ENCODE measurements at places on chromosomes 1 and 21. TPM values are rescaled to one million over a fixed set of nuclear protein-coding genes. Genes with fewer than 3 reads are reported as not detected.
A peak's percentile ranks its signal among the peaks of the same experiment; 100 is the strongest.

DNA sequence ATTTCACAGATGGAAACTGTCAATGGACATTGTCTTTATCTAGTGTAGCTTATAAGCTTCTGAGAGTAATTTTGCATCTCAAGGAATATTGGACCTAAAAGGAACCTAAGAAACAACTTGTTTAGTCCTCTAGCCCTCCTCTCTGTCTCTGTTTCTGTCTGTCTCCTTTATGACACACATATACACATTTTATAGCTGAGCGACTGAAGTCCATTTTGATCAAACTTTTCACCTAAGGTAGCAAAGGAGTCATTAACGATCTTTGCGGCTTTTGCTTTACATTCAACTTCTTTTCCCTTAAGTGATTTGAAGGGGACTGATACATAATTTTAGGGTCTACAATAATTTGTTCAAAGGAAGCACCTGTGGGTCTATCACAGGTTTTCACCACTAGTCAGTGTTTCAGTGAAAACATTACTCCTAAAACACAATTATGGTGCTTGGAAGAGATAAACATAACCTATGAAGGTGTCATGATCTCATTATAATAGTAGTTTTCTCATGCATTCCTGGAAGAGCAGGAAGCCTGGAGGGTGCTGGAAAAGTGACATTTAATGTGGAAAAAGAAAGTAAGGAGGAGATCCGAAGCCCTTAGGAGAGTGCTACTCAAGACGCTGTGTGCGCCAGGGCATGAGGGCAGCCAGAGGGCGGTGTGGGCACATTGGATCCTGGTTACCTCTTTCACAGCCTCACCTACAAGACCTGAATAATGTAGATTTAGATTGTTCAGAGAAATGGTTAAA lies 248.6 kb downstream of the DNM3 start:
- H3K4me1 ChIP-seq, result no peaks in the 10 kb centered on the region
- no peak overlapping the region for H3K27ac ChIP-seq
- no peak for DNase-seq
- H3K27me3 ChIP-seq, result no peaks in the 10 kb centered on the region
- no peak overlapping the region for H3K4me3 ChIP-seq

- H3K27me3 ChIP-seq, result no peaks in the 10 kb centered on the region
- peaks cover 51% of the 10 kb centered on the region for H3K4me1 ChIP-seq
- H3K36me3 ChIP-seq, result no peaks in the 10 kb centered on the region
- H3K27ac ChIP-seq, result peak overlapping the region; percentile 46
- peak; percentile 88 for DNase-seq
These were observed 25.3 kb upstream of the PEF1 start for GRCh38 chr1:31669786-31670592.

GRCh38 chr1:43279666-43280065 lies 5.7 kb downstream of the C1orf210 start:
- no peak for DNase-seq
- H3K27ac ChIP-seq, result no peak overlapping the region
- no peaks in the 10 kb centered on the region for H3K27me3 ChIP-seq
- no peak overlapping the region for H3K4me3 ChIP-seq
- no peaks in the 10 kb centered on the region for H3K36me3 ChIP-seq

- H3K4me1 ChIP-seq, result peaks cover 37% of the 10 kb centered on the region
- H3K27me3 ChIP-seq, result no peaks in the 10 kb centered on the region
- no peaks in the 10 kb centered on the region for H3K36me3 ChIP-seq
- no peak overlapping the region for H3K4me3 ChIP-seq
- H3K27ac ChIP-seq, result no peak overlapping the region
These were observed 79.6 kb downstream of the ST3GAL3 start for GRCh38 chr1:43786960-43787359.

GRCh38 chr1:44714944-44715571 lies 15.9 kb downstream of the RNU5D-1 start:
- H3K36me3 ChIP-seq, result no peaks in the 10 kb centered on the region
- H3K4me3 ChIP-seq, result no peak overlapping the region
- peaks cover 21% of the 10 kb centered on the region for H3K4me1 ChIP-seq
- peak; percentile 69 for DNase-seq
- H3K27ac ChIP-seq, result no peak overlapping the region

- peak overlapping the region; percentile 79 for H3K27ac ChIP-seq
- H3K27me3 ChIP-seq, result no peaks in the 10 kb centered on the region
- H3K4me3 ChIP-seq, result no peak overlapping the region
- no peaks in the 10 kb centered on the region for H3K36me3 ChIP-seq
- peaks cover 18% of the 10 kb centered on the region for H3K4me1 ChIP-seq
These were observed 34.1 kb downstream of the TMCO4 start for GRCh38 chr1:19765623-19766022.

DNA sequence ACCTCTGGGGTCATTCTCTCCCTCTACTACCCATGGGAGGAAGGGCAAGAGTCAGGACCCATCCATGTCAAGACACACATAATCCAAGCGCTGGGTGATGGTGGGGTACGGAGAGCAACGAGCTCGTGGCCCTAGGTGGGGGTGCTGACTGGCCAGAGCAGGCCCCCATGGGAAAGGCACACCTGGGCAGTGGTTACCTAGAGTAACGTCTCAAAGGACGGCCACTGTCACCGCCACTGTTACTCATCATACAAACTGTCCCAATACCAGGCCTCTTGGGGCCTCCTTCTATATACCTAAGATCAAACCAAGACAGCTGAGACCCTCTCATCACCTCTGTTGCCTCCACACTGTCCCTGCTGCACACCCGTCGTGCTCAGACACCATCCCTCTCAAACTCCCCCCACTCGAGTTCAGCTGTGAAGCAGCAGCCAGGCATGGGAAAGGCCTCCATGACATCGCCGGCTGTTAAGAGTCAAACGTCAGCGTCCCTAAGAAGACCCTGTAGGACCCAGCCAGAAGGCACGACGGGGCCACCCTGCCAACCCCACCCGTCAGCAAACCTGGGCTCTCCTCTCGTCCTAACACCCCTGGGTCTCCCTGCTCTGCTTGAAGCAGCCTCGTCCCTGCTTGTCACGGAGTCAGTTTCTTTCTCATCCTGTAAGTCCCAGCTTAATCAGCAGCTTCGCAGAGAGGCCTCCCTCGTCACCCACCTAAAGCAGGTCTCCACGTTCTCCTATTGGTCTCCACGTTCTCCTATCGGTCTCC lies 15.3 kb downstream of the NPHP4 start:
- H3K27me3 ChIP-seq, result no peaks in the 10 kb centered on the region
- H3K36me3 ChIP-seq, result no peaks in the 10 kb centered on the region
- H3K4me3 ChIP-seq, result no peak overlapping the region
- DNase-seq, result no peak

DNA sequence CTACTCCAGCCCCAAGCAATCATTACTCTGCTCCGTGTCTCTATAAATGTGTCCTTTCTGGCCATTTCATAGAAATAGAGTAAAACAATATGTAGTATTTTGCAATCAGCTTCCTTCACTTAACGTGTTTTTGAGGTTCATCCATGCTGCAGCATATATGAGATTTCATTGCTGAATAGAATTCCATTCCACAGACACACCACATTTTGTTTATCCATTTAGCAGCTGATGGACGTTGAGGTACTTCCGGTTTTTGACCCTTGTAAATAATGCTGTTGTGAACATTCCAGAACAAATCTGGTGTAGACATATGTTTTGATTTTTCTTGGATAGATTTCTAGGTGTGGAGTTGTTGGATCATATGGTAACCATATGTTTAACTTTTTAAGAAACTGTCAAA lies 30.7 kb downstream of the ADAM30 start:
- H3K27me3 ChIP-seq, result no peaks in the 10 kb centered on the region
- H3K27ac ChIP-seq, result no peak overlapping the region
- no peaks in the 10 kb centered on the region for H3K4me1 ChIP-seq
- no peaks in the 10 kb centered on the region for H3K36me3 ChIP-seq
- H3K4me3 ChIP-seq, result no peak overlapping the region

DNA sequence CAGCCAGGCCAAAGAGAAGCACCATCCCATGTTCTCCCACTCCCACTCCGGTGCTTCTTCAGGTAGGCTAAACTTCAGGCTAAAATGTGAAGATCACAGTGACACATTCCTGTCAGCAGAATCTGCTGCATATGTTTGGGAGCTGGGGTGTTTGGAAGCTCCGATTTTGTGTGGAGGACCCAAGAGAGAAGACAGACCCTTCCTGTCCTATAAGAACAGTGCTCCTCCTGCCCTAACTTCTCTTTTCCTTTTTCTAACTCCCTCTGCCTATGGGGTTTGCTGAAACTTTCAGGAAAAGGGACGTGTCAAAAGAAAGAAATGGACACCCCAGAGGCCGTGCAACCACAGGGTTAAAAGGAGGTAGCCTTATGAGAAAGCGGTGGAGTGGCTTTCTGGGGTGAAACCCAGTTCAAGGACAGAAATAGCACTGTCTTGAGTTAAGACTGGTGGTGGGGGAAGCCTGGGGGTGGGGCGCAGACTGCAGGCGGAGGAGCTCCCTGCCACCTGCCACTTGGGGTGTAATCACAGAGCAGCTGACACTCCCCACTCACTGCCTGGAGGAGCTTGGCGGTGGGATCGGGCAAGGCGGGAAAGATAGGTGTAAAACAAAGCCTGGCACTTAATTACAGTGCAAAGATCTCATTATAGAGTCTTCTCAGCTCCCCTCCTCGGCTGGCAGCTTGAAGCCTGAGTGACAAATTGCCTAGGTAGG lies 645 bp upstream of the TLR5 start:
- peaks cover 17% of the 10 kb centered on the region for H3K4me1 ChIP-seq
- no peak overlapping the region for H3K27ac ChIP-seq
- H3K36me3 ChIP-seq, result no peaks in the 10 kb centered on the region
- peak; percentile 53 for DNase-seq

DNA sequence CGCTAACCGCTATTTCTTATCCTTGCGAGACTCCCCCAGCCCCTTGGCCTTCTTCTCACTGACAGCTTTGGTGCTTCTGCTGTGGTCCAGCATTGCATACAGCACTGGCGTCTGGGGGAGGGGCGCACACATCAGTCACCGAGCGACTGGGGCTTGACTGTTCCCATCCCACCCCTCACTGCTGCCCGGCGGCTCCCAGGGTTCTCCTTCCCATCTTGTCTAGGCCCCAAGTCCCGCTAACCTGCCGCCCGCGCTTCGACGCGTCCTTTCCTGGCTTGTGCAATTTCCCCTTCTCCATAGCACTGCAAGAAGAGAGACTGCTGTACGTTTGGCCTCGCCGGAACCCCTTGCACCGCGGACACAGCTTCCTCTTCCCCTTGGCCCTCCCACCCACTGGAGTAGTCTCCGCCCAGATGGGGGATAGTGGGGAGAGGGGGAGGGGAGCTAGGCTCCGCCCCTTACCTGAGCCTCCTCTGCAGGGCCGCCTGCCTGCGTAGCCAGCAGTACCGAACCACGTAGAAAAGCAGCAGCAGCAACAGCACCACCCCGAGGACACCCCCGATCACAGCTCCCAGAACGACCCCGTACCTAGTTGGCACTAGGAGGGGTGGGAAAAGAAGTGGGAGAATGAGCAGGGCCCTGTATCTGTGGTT lies 3.8 kb downstream of the MPZ start:
- DNase-seq, result no peak
- H3K4me1 ChIP-seq, result peaks cover 9% of the 10 kb centered on the region
- H3K4me3 ChIP-seq, result no peak overlapping the region
- H3K27me3 ChIP-seq, result no peaks in the 10 kb centered on the region

GRCh38 chr1:170776777-170777176 lies 112.8 kb downstream of the PRRX1 start:
- H3K27me3 ChIP-seq, result no peaks in the 10 kb centered on the region
- H3K27ac ChIP-seq, result no peak overlapping the region
- H3K4me3 ChIP-seq, result no peak overlapping the region

- no peak for DNase-seq
- no peak overlapping the region for H3K4me3 ChIP-seq
- no peaks in the 10 kb centered on the region for H3K4me1 ChIP-seq
These were observed 219.2 kb downstream of the RRAGC start for GRCh38 chr1:38640371-38640770.

DNA sequence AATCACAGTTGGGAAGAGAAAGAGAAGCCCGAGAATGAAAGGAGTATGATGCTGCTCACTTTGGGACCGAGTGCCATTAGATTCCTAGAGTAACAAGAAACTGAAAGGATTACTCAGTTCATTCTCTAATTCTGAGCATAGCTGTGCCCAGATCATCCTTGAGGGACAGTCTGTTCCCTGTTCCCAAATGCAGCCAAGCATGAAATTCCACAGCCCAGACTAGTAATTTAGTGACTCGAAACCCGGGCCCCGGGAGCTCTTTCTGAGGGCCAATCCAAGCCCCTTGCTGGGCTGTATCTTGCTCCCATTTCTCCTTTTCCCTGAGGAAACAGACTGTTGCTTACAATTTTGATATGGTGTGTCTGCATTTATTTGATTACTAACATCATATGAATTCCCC lies 30.0 kb upstream of the ETS2 start:
- no peak for DNase-seq
- no peaks in the 10 kb centered on the region for H3K36me3 ChIP-seq
- H3K4me1 ChIP-seq, result peaks cover 19% of the 10 kb centered on the region
- no peaks in the 10 kb centered on the region for H3K27me3 ChIP-seq

DNA sequence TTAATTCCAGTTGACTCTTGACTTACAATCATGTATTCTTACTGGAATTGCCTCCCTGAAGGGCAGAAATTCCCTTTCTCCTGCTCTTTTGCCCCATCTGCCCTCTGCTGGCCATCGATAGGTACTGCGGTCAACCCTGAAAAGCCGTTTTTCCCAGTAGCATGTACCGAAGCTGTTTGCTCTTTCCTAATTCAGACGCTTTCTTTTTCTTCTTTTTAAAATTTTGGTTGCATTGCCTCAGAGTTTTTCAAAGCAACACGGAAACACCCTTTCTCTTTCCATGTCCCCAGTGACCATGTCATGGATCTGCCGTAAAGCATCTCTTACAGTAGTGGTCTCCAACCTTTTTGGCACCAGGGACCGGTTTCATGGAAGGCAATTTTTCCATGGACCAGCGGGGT lies 164.2 kb upstream of the C1orf21 start:
- H3K27ac ChIP-seq, result no peak overlapping the region
- peak; percentile 40 for DNase-seq
- no peak overlapping the region for H3K4me3 ChIP-seq
- H3K27me3 ChIP-seq, result no peaks in the 10 kb centered on the region
- H3K36me3 ChIP-seq, result no peaks in the 10 kb centered on the region

DNA sequence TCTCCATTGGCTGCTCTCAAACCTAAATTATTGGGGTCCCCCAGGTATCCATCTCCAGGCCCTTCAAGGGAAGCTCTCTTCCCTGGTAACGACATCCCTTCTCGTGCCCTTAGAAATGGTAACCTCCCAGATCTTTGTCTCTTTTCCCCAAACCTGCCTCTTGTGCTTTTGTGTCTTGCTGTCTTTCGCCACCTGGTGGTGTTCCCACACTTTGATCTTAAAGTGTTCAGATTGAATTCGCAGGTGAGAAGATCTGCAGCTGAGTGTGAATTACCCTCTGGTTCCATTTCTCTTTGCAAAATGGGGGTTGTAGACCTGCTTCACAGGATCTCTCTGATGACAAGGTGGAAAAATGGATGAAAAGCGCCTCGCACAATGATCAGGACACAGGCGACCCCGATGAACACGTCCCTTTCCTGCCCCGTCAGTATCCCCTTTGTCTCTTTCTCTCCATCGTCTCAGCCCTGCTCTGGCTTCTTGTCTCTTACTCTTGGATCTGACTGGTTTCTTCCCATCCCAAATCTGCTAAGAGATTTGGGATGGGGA lies 53.1 kb downstream of the DOP1B start:
- H3K36me3 ChIP-seq, result no peaks in the 10 kb centered on the region
- H3K4me3 ChIP-seq, result peak overlapping the region; percentile 38
- no peaks in the 10 kb centered on the region for H3K27me3 ChIP-seq
- H3K27ac ChIP-seq, result peak overlapping the region; percentile 82

GRCh38 chr21:14321042-14321441 lies 61.9 kb downstream of the HSPA13 start:
- H3K4me3 ChIP-seq, result no peak overlapping the region
- DNase-seq, result peak; percentile 48
- H3K4me1 ChIP-seq, result no peaks in the 10 kb centered on the region
- H3K36me3 ChIP-seq, result no peaks in the 10 kb centered on the region
- H3K27me3 ChIP-seq, result no peaks in the 10 kb centered on the region

Gene HSD3B1
- not detected for total RNA-seq

Gene YOD1
- 12.5 TPM for total RNA-seq

Gene GCSAML
- not detected for total RNA-seq

Gene FCRL5
- total RNA-seq, result not detected

Gene SLC9C2
- total RNA-seq, result not detected

Gene NTNG1
- total RNA-seq, result not detected

Data from PC-9 (cell line).